Stimulated activated CD4-positive, alpha-beta T cell treated with anti-CD3 and anti-CD28 coated beads, TNF-alpha, amount 100 ng/mL, for 24 hours (primary cell): ENCODE measurements at places on chromosomes 5 and 9.

DNA sequence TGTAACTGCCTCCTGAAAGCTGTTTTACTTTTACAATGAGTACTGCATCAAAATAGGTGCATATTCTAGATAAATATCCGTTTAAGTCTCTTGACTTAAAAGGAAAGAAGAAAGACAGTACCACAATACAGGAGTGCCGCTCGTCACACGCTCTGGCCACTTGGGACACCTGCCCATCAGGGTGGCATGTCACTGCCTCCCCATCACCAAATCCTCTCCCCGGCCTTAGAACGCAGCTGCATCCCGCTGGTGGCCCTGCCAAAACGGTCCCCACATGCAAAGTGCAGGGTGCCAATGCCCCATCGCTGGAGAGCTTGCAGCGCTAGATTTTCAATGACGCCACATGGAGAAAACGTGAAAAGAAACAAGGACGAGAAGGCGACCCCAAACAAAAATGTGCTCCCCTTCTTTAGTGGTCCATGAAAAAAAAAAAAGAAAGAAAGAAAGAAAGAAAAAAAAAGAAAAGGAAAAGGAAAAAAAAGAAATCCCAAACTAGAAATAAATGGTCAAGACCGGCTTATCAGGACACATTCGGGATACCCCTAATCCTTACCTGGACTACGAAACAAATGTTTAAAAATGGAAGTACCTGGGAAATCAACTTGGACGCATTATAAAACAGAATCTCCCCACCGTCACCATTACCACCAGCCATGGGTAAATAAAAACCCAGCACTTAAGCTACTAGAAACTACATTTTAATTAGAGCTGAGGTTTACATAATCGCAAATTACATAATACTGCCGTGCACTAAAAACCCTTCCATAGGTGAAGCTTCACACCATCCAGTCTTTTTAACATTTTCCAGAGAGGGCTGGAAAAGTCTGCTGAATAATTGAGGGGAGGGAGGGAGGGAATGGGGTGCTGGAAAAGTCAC is 1.0 kb downstream of the ANKH start:
- DNase-seq: peak; percentile 28

- DNase-seq: no peak
Observed at GRCh38 chr5:169548315-169548714, 35.3 kb upstream of the SPDL1 start.

DNA sequence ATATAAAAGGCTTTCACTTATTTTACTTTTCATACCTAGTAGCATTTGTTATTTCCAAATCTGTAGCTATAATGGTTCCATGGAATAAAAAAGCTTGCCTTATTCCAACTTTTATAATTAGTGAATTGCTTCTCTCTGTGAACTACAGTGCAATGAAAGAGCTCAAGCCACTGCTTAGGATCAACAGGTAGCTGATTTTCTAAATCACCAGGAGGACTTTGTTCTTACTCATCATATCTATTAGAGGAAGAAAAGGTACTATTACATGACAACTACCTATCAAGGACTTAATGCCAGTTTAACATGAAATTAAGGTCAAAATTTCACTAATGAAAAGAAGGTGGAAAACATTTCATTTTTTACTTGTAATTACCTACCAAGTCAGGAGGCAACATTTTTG is 414.6 kb downstream of the BNC2 start:
- DNase-seq: no peak

- no peak for DNase-seq
Observed at GRCh38 chr9:15205632-15206420, 101.2 kb downstream of the TTC39B start.

GRCh38 chr5:27875148-27875547 is 836.8 kb upstream of the CDH9 start:
- no peak for DNase-seq
